Caki2 (cell line): ENCODE measurements at places on chromosomes 7 and 10.

GRCh38 chr10:59611048-59611447 is 98.6 kb downstream of the SLC16A9 start:
- DNase-seq = no peak

GRCh38 chr7:17297243-17297642 is 1.2 kb upstream of the AHR start:
- DNase-seq = no peak

GRCh38 chr10:21527598-21528235 is 2.2 kb upstream of the SKIDA1 start:
- DNase-seq = peak; percentile 83

DNA sequence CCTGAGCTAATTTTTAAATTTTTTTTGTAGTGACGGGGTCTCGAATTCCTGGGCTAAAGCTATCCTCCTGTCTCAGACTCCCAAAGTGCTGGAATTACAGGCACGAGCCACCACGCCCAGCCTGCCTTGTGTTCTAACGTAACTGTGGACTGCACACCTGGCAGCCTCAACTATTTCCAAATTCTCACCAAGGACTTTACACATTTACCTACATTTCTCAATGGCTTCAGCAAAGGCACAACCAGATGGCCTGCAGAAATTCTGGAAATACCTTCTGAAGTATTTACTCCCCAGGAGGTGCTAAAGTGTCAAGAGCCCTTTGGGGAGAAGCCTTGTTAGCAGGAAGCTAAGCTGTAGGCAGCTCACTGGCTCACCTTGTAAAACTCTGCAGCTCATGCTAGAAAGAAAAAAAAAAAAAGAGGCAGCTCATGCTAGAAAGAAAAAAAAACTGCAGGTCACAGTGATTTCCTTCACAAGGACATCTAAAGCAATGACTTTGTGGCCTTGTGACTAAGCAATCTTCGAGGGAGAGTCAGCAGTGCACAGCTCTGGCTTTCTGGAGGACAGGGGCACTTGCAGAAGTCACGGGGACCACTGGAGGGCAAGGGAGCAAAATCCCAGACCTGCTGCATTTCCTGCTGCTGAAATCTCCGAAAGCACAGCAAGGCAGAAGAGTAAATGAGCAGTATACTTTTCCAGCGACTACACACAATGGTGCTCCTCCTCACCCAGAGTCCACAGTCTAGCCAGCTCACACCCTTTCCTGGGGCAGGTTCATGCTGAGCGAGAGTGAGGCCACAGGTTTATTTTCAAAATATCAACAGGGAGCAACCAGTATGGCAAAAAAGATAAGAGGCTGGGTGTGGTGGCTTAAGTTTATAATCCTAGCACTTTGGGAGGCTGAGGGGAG is 40.4 kb downstream of the BAIAP2L1 start:
- DNase-seq = peak; percentile 88

DNA sequence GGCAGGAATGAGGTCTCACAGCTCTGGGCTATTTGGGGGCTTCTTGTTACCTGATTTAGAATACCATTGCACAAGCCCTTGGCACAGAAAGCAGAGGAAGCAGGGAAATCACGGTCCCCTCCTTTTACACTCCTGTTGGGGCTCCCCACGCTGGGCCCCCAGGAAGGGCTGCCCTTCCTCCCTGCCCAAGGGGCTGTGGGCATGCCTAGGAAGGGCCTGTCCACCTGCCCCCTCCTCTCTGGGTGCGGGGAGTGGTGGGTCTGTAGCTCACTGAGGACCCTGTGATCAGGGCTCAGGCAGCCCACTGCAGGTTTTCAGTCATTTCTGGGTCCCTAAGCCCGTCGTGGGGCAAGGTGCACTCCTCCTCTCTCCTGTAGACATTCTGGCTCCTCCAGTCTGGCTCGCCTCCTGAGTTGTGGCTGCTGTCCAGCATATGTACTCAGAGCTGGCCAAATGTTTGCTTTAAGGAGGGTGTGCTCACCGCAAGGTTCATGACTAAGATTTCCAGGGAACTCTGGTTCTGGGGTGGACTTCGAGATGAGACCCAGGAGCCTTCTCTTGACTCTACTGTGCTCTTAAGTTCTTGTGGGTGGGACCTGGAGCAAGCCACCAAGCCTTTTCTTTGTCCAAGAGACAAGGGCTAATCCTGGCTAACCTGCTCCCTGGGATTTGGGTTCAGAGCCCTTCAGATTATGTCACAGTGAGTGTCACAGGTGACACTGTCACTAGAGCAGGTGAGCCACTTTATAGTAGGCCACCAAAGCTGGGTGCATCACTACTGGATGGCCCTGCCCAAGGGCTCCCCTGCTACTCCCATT is 56.0 kb downstream of the TACR2 start:
- DNase-seq = peak; percentile 77

DNA sequence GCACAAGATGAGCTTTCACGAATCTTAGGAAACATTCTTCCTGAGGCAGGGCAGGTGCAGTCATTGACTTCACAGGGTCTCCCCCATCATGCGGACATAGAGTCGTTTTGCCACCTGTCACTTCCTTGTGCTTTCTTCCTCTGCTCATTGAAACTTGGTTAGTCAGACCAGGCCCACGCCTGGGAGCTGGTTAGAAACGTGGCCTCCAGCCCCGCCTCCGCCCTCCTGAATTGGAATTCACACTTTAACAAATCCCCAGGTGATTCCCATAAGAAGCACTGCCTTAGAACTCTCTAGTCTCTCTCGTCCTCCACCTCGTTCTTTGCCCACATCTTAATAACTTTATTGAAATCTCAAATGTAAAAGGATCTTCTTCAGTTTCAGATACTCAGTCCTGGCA is 265.5 kb upstream of the FZD8 start:
- DNase-seq = no peak

- no peak for DNase-seq
Observed at GRCh38 chr10:75969031-75969430, 537.6 kb downstream of the LRMDA start.

GRCh38 chr10:107443813-107444212 is 279.3 kb upstream of the SORCS1 start:
- no peak for DNase-seq

DNA sequence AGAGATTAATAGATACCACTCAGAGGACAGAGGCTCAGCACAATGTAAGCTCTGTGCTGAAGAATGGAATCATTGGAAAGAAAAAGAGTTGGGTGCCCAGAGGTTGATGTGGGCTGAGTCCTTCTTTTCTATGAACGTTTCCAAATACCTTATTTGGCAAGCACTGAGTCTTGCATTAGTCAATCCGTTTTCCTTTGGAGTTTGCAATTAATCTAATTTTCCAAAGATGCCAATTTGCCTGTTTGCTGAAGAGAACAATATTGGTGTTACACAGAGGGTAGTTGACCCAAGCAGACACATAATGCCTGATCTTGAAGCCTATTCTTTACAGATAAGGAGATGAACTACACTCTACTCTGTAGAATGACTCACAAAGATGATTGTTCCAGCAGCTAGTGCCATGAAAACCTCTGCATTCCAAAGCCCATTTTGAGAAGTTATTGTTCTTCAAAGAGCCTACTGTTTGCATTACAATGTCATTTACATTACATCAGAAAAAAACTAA is 55.4 kb upstream of the MET start:
- no peak for DNase-seq

GRCh38 chr7:118870187-118870586 is 645.7 kb downstream of the ANKRD7 start:
- no peak for DNase-seq

GRCh38 chr10:79053481-79054202 is 15.1 kb upstream of the ZMIZ1 start:
- DNase-seq = no peak

DNA sequence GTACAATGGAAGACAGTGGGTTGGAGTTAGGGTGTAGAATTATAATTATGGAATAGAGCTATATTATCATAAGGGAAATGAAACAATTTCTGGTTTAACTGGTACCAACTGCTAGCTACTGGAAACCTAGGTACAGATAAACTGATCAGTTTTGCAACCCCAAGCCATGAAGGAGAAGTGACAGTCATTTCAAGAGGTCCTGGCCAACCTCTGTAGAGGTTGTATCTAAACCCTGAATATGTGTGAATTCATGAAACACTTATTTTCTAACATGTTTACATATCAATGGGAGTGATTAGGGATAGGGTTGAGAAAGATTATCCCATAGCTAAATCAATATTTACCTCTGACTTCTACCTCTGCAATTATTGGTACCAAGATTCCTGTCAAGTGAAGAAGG is 29.9 kb upstream of the CC2D2B start:
- DNase-seq = no peak

DNA sequence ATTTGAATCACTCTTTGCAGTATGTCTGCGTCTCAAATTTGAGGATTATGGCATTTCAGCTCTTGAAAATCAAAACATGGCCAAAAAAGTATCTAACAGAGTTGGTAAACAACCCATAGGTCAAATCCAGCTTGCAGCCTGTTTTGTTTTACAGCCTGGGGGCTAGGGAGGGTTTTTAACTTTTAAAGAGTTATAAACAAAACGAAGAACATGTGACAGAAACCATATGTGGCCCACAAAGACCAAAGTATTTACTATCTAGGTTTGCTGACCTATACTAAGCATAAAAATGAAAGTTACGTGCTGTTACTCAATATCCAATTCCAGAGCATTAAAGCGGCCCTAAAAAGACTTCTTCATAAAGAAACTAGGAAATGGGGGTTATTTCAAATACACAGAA is 55.5 kb upstream of the STARD3NL start:
- no peak for DNase-seq

DNA sequence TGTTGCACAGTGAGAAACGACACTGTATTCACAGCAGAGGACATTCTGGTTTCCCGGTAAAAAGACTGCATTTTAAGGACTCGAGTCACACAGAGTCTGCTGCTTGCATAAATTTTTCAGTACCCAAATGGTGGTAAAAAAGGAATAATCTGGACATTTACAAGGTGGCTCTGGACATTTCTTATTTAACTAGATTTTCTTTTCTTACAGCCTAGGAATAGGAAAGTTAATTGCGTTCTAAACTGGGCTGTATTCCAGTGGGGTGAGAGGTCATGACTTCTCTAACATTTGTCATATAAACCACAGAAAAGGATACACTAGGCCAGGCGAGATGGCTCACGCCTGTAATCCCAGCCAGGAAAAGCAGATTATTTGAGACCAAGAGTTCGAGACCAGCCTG is 237.5 kb upstream of the KLF6 start:
- no peak for DNase-seq

GRCh38 chr7:115099906-115100305 is 178.0 kb downstream of the MDFIC start:
- peak; percentile 55 for DNase-seq

GRCh38 chr7:4270941-4271715 is 411.0 kb upstream of the FOXK1 start:
- no peak for DNase-seq

DNA sequence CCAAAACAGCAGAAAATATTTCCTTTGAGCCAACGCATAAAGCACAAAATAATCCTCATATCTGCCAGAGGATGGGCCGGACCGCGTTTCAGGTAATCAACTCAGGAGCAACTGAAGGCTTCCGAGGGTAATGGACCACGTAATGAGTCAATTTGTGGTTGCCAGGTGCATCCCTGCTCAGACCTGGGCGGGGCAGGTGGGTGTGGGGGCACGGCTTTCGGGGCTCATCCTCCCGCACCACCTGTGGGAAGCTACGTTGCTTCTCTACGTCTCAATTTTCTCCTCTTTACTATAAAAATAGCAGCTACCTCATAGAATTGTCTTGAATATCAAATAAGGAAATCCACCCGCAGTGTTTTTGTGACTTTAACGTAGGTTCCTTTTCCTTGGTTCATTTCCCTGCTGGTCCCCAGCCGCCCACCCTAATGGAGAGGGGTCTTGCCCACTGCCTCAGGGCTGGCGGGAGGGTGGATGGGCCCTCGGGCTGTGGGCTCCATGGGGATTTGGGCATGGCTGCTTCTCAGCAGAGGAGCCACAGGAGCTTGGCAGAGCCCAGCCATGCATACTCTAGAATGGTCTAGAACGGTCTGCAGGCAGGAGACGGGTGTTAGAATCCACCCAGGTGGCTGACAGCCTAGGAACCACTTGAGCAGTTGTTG is 324.7 kb downstream of the ADARB2 start:
- DNase-seq = no peak

DNA sequence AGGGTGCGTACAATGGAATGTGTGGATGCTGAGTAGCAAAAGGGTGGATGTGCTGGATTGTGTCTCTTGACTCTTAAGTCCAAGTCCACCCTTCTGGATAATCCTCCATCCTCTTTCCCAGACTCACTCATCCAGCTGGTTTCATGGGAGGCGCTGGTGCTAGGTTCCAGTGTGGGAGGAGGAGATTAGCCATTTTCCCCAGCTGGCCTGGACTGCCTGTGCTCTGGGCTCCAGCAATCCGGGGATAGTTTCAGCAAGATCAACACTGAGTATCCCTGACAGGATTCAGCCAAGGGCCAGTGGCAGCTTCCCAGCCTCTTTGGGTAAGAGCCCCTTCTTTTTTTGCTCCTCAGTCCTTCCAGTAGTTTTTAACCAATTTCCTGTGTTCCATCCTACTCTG is 21.6 kb upstream of the TRIL start:
- no peak for DNase-seq

DNA sequence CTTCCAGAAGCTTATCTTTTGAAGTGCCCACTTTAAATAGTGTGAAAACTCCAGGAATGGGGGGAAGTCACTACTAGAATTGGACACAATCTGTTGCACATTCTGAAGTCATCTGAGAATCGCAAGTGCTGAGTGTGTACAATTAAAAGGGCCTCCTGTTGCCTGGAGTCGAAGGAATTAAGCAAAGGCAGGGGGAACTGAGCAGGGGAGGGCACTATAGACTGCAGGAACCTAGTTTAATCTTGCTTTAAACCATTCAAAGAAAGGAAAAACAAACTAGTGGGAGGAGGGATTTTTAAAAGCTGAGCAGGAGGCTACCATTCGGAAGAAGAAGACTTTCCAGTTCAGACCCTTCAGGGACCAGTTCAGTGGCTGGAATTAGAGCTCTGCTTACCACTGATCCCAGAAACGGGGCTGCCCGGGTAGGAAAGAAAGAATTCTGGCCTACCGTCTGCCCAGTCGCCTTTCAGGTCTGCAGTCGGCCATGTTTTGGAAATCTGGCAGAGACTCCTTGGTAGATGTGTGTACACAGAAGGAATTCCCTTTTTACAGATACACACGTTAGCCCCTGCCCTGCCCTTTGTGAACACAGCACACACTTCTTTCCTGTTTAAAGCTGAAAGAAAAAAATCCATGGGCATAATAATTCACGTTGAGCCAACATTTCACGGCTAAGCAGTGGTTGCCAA is 610.6 kb upstream of the FOXK1 start:
- no peak for DNase-seq

GRCh38 chr10:84038035-84038434 is 101.3 kb upstream of the GHITM start:
- DNase-seq = no peak

DNA sequence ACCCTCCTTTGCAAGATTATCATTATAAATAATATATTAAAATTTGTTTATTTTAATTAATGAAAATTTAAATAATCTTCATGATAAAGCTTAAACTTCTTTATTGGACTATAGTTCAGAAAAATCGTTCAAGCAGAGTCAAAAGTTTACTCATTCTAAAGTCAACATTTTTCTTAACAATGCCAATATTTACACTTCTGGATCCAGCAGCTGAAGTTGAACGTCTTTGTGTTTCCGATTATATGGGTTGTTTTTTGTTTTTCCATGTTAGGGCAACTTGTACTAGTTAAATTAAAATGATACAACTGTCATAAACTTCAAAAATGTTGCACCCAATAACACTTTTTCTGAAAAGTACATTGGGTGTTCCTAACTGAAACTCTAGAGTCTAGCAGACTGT is 43.8 kb downstream of the GRB10 start:
- no peak for DNase-seq

GRCh38 chr7:41174521-41174920 is 528.4 kb downstream of the INHBA start:
- no peak for DNase-seq
